ENCODE measurements at places on chromosomes 11 and 22. TPM values are rescaled to one million over a fixed set of nuclear protein-coding genes. Genes with fewer than 3 reads are reported as not detected.

GRCh38 chr22:38951734-38952133 is 5.7 kb upstream of the APOBEC3A start:
- DNase-seq = no peak

GRCh38 chr22:38338772-38339379 is 21.6 kb upstream of the CSNK1E start:
- no peak for DNase-seq

DNA sequence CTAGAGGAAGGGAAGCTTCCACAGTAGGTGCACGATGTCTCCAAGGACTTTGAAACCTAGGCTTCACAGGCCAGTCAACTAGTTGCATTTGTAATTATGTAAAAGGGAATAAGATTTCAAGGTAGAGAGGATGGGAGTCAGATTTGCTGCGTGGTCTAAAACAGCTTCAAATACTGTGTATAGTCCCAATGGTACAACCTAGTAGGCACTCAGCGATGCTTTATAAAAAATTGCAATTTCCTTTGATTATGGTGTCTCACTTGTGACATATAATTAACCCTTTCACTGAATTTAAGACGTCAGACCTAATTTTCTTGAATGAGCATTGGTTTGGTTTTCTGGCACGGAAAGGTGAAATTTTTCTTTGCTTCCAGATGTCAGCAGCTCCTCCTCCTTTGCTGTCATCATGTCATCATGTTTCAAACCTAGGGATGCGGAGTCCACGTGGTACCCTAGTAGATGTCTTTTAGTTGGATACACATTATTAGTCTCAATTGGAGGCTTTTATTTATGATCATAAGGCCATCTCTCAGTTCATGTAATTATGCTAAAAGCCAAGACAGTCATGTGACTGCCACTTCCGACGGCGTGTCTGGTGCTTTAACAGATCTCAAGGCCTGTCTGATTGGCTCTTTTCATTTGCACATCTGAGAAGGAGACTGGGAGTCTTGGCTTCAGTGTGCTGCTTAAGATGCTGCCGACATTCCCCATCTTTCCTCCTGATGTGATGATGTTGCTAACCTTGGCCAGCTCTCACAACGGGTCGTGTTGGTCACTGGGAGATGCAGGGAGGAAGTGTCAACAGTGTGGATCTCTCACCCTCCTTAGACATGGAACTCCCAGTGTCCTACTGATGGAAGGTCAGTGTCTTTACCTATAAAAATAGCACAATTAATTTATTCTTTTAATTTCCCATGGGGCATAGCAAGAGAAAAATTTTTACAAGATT is 134.0 kb downstream of the HIPK3 start:
- no peak for DNase-seq

DNA sequence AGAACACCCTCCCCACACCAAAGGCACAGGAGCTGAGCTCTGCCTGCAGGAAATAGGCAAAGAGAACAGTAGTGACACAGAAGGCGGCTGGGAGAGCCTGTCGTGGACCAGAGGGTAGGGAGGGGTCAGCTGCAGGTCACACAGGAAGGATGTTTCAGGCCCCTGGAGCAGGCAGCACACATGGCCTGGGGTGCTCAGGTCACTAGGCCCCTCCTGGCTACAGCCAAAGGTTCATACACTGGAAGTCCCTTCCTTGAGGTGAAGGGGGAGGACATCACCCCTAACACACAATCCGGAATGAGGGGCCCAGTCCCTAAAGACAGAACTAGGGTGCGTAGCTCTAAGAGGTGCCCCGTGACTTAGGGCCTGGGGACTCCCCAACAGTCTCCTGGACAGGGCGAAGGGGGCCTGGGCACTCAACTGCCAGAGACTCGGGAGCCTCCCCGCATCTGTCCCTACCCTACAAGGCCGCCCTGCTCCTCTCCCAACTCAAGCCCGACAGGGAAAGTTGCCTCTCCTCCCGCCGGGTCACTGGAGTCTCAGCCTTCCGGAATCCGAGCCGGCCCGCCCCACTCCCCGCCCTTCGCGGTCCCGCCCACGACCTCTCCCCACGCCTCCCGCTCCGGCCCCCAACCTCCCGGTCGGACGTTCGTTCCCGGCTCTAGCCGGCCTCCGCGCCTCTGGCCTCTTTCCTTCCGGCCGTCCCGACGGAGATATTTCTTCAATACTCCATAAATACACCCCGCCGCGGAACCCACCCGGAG is at the start of gene CYB5R2:
CYB5R2 (minus strand) TSS at position 541 of the 764 bp plus-strand sequence. CDS start 675 bp downstream, outside the sequence.
- DNase-seq = peak; percentile 53

DNA sequence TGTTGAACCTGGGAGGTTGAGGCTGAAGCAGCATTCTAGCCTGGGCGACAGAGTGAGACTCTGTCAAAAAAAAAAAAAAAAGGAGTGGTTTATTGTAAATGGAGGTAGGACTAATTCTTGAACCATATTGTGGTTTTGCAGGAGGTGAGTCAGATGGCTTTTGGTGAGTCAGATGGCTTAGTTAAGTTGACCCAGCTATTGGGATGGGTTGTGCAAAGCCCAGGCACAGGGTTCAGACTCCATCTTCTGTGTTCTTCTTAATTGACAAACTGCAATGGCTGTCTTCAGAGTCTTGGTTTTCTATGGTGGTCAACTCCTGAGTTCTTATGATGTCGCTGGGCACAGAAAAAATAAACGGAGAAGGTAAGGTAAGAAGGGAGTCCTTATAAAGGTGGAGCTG is 182.7 kb downstream of the ADAMTS15 start:
- DNase-seq = no peak

DNA sequence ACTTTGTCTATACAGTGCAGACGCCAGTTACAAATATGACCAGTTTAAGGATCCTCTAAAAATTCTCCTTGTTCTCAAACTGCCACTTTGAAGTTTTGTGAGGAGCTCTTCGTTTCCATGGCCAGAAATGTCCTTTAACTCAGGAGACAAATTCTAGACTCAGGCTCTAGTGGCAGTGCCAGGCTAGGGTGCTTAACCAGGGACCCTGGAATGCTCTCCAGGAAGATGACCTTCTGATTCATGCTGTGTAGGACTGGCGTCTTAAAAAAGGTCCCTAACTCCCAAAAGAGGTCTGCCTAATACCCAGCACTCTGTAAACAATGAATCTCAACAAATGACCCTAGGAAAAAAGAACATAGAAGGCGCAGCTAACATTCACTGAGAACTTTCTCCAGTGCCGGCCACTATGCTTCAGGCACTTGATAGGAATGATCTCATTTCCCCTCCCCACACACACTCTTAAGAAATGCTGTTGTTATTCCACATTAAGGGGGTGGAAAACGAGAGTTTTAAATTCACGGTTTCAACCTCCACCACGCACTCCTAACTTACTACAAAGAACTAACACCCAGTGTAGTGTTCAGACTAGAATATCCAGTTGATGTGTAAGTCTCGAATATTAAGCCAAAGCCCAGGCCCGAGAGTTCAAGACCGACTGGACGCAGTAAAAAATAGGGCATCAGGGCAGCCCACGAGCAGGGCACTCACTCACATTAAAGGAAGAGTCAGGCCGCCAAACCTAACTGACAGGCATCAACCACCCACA is 747 bp downstream of the NXF1 start:
- no peak for DNase-seq

DNA sequence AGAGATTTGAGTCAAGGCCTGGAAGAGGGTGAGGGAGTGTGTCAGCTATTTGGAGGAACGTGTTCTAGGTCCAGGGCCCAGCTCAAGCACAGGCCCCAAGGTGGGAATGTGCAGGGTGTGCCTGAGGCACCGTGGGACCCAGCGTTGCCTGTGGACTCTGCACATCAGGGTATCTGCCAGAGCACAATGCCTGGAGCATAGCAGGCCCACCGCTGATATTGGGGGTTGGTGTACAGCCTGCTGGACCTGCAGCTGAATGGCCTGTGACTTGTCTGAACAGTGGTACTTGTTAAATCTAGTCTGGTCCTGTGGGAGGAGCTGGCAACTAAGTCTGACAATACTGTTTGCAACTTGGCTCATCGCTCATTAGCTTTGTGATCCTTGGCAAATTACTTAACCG is 131.7 kb downstream of the GRIK4 start:
- no peak for DNase-seq

DNA sequence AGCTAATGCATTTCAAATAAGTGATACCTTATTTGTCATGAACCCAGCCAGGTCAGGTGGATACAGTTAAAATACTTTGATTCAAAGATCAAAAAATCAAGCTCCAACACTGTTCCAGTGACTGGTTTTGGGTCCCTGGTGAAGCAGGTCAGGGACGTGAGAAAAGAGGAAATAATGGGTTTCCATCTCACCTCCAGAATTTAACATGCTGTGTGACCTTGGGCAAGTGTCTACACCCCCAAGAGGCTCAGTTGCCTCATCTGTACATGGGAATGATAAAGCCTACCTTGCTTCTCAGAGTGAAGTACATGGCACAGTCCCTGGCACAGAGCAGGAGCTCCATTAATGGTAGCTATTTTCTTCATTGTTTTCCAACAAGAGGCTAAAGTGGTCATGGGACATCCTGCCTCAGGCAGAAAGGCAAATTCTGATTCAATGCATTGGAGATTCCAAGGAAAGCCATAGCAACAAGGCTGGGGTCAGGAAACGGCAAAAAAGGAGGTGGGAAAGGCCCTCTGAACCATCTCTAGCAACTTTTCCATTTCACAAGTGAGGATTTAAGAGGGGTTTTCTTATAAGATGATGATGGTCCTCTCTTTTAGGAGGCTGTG is 108.5 kb downstream of the CSNK2A3 start:
- no peak for DNase-seq

- no peak for DNase-seq
Observed at GRCh38 chr11:126871792-126872191, 128.8 kb downstream of the KIRREL3 start.

GRCh38 chr11:100925935-100926334 is 203.7 kb downstream of the PGR start:
- DNase-seq = no peak

- DNase-seq = peak; percentile 72
Observed at GRCh38 chr11:34358728-34359547, 1.1 kb upstream of the ABTB2 start.

DNA sequence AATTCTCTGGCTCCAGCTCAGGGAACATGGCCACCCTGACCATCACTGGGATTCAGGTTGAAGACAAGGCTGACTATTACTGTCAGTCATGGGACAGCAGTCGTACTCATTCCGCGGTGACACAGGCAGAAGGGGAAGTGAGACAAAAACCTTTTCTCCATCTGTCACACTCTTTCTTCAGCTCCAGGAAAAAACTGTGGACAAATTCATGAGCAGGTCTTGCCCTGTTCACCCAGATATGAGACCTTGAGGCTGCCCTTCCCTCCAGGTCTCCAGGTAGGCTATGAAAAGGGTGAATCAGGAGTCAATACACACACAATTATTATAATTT is 39.4 kb upstream of the GGTLC2 start:
- no peak for DNase-seq

DNA sequence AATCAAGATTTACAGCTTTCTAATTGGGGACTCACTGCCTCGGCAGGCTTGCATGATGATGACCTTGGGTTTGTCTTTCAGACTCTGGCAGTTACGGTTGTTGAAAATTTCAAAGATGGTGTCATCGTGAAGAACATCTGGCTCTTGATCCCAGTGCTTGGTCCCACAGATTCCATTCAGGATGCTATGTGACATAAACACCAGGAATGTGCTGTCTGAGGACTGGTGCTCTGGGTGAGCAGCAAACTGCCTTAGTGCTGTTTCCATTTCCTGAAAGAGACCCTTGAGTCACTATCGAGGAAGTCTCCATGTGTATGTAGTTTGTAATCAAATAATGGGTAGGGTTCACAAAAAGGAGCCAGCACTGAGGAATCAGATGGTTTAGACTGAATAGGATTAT is 7.1 kb downstream of the CASP12 start:
- no peak for DNase-seq

GRCh38 chr11:108616549-108616948 is 23.0 kb upstream of the EXPH5 start:
- no peak for DNase-seq

GRCh38 chr11:61164606-61165424 is 3.6 kb upstream of the VPS37C start:
- no peak for DNase-seq

DNA sequence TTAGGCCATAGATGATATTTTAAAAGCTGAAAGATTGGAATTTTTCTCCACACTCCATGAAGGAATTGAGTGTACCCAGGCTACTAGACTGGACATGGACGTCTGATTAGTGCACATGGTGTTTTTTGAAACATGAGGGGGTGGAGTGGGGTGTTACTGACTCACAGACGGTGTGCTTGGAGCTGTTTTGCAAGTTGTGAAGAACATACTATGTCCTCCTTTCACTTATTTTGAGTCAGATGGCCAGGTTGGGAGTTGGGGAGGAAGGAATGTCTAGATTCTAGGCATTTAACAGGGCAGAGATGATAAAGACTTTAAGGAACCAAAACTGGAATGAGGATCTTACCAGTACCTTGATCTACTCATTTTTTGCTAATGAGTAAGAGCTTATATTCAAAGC is 158.1 kb upstream of the MTNR1B start:
- DNase-seq = no peak

GRCh38 chr11:12871241-12871640 is 137.9 kb upstream of the RASSF10 start:
- no peak for DNase-seq

DNA sequence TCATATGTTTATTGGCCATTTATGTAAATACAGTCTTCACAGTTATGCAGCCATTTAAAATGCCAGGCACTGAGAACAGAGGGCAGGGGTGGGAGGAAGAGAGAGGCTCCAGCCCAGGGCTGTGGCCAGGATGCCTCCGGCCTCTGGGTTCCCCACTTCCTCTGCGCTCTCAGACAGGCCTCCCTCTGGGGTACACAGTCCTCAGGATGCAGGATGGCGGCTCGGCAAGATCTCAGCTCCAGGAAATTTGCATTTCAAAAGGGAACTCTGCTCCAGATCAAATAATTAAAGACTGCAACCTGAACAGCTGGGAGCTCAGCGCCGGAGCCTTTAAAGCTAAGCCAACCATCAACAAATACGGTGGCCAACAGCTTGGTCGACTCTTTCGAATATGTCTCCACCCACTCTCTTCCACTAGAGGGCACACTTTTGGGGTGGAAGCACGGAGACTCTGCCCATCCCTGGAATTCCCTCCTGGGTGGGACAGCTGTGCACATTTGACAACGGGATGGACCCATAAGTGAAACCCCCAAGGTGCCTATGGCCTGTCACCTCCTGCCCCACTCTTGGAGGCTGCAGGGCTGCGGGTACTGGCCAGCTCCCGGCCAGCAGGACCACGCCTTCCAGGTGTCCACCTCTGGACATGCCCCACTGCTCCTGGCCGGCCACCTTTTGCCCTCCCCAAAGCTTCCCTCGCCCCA is 1044.7 kb downstream of the BRD1 start:
- peak; percentile 27 for DNase-seq

Gene PNPLA3
- total RNA-seq = 59.1 TPM

Gene APOL2
- 77.2 TPM for total RNA-seq

Gene CTSC
- 31.2 TPM for total RNA-seq

Gene MUC5AC
- total RNA-seq = not detected

Gene GLYATL1
- 64.9 TPM for total RNA-seq

Gene TMEM126B
- 28.1 TPM for total RNA-seq

Gene PNPLA5
- total RNA-seq = not detected

Gene MS4A14
- total RNA-seq = 0.19 TPM

Gene APOL3
- total RNA-seq = 11.4 TPM

Gene KAT5
- 20.7 TPM for total RNA-seq

Gene CACNA1I
- 0.14 TPM for total RNA-seq

Gene GRM5
- total RNA-seq = not detected

Gene CHRDL2
- 1.8 TPM for total RNA-seq

Gene PDE3B
- total RNA-seq = 43.1 TPM

Gene XRRA1
- total RNA-seq = 11.6 TPM
